ENCODE measurements at places on chromosomes 11 and 22. TPM values are rescaled to one million over a fixed set of nuclear protein-coding genes. Genes with fewer than 3 reads are reported as not detected.

CASP12 gene
- total RNA-seq, result not detected

ART1 gene
- not detected for total RNA-seq

GGTLC2 gene
- 0.31 TPM for total RNA-seq

CEP164 gene
- total RNA-seq, result 48.6 TPM

SAA2 gene
- not detected for total RNA-seq

C11orf52 gene
- 7.9 TPM for total RNA-seq

VPREB1 gene
- not detected for total RNA-seq

LTBP3 gene
- 333 TPM for total RNA-seq

IRAG1 gene
- 13.1 TPM for total RNA-seq

KDELR3 gene
- total RNA-seq, result 14.5 TPM

DDT gene
- 85.3 TPM for total RNA-seq

EMID1 gene
- 18.1 TPM for total RNA-seq

GRAP2 gene
- not detected for total RNA-seq

KRTAP5-11 gene
- not detected for total RNA-seq

F2 gene
- not detected for total RNA-seq

H19 gene
- total RNA-seq, result 14,601 TPM

CELSR1 gene
- total RNA-seq, result 18.4 TPM

PHF21B gene
- 8.6 TPM for total RNA-seq

PAMR1 gene
- 38.3 TPM for total RNA-seq

GRIK4 gene
- 2.2 TPM for total RNA-seq

GLB1L2 gene
- 8.9 TPM for total RNA-seq

INS gene
- total RNA-seq, result not detected

GAL3ST3 gene
- total RNA-seq, result 4.9 TPM

TCF20 gene
- total RNA-seq, result 80.7 TPM

CPSF7 gene
- total RNA-seq, result 116 TPM

SLC22A9 gene
- not detected for total RNA-seq

TREH gene
- total RNA-seq, result not detected

WT1 gene
- total RNA-seq, result 131 TPM

HBE1 gene
- total RNA-seq, result 0.29 TPM

UBQLNL gene
- 1.9 TPM for total RNA-seq

TPBGL gene
- 0.11 TPM for total RNA-seq

RFPL3 gene
- total RNA-seq, result not detected

PARVA gene
- total RNA-seq, result 78.2 TPM

CHADL gene
- total RNA-seq, result 3.3 TPM

KRTAP5-7 gene
- 0.25 TPM for total RNA-seq

TMEM45B gene
- total RNA-seq, result 0.81 TPM

Data from mesothelial cell of epicardium (in vitro differentiated cells).